NCI-H2081 treated with DMSO at 0.1 percent for 48 hours (cell line): ENCODE measurements at places on chromosomes 2 and 18.

DNA sequence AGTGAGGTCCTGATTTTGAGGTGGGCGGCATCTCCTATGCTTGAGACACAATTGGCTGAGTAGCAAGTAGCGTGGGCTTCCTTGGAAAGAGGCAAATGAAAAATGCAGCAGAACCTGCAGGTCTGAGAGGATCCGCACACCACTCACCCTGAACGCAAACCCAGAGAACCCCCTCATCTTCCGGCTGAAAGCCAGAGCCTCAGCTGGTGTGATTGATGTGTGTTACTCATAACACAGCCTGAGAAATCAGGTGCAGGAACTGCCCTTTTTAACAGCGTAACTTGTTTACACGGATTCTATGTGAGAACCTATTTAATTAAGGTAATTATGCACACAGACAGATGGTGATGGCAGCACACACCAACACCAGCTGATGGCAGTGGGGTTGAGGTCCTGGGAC, 123.4 kb downstream of the MRO start:
- DNase-seq, result no peak

DNA sequence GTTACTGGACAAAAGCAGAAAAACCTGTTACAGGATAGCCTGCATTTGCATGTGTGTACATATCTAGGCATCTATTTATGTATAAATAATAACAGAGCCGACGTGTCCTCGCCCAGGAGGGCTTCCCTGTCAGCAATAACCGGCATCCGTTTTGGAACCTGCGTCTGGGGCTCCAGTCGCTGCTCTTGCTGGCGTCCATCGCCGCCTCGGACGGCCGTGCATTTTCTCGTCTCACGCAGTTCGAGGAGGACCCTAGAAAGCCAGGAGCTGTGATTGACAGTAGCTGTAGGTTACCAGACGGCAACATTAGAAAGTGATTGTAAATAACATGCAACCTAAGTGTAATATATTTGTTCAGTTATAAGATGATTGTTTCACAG, 132.6 kb downstream of the NFATC1 start:
- DNase-seq, result no peak

- DNase-seq, result no peak
Measured at GRCh38 chr18:34647251-34647650, 62.8 kb upstream of the DTNA start.

- no peak for DNase-seq
Measured at GRCh38 chr2:101478181-101479001, 3.5 kb upstream of the RFX8 start.

DNA sequence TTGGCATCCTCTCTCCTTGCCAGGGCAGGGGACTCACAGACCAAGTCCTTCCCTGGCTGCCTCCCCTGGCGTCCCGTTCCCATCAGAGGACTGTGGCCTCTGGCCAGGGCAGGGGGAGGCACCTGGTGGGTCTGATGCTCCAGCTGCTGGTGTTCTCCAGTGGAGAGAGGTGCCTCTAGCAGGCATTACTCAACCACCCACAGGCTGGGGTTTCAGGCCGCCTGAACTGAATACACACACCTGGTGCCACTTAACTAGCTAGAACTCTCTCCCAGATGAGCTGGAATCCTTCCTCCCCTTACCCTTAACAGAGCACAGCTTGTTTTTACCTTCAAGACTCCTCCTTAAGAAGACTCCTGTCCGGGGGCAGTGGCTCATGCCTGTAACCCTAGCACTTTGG, 37.7 kb upstream of the CNGA3 start:
- no peak for DNase-seq

DNA sequence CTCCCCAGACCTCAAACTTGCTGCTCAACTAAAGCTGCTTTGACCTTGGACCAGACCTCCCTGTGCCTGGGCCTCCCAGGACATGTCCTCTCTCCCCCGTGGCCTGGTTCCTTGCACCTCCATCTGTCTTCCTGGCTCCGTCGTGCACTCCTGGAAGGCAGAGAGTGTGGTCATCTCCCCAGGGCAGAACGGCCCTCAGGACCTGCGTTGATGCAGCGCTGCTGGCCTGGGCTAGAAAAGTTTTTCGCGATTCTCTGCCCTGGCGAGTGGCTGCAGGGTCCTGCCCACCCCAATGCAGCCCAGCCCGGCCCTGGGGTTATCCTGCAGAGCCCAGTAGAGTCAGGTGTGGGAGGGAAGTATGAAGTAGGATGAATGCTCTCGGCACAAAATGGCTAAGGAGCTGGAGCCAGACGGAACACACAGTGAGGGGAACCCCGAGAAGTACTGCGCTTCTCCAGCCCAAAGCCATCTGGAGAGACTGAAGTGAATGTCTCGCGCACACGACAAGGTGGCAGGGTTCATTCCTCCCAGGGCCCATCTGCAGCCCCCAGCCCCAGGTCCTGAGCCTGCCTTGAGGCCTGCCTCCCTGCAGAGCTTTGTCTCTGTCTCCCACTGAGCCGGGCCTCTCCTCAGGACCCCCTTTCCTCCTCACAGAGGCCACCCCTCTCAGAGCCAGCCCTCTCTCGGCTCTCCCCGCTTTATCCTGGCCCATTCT, 41.7 kb downstream of the ATOH8 start:
- DNase-seq, result no peak

DNA sequence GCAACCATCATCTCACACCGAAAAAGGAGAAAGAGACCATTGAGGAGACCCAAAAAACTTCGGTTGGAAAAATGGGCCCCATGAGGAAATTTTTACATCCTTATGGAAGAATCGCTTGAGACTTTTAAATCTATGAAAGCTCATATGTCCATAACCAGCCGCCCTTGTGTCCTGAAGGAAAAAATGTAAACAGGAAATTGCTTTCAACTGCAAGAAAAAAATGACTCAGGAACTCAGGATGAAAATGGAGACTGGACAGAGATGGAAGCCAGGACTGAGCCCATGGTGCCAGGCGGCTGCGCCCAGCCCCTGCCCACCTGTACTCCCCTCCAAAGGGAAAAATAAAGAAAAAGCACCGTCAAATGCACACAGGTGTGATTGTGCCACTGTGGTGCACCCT, 81.5 kb upstream of the SLC66A3 start:
- no peak for DNase-seq

DNA sequence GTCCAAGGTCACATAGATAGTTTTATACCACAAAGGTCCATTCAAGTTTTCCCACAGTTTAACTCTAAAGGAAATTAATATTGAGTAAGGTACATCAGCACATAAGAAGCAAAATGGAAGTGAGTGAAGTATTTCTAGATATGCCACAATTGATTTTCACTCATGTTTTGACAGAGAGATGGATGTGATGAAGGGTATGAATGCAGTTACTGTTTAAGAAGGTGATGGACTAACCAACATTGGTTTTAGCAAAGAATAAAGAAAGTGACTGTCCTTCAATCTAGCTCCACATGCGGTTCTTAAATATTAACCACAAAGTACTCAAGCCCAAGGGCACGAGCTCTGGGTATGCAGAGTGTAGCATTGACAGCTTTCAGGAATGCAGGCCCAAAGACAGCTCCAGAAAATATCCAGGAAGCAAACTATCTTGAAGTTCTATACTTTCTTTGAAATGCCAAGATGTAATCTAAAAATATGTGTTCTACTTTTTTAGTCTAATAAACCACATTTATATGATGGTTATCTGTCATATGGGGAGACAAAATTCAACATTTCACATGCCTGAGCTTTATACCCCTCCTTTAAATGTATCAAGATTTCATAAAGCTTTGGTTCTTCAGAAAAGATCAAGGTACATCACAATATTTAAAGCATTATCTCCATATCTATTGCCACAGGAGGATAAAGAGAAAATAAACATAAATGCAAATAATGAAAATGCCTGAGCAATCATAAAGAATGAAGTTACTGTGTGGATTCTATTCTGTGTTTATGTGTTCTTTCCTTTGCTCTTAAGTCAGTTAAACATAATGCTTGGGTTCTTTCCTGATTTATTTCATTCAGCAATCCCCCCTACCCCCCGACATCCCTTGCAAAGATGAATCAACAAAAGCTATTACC, 6.7 kb upstream of the SCN1A start:
- no peak for DNase-seq

DNA sequence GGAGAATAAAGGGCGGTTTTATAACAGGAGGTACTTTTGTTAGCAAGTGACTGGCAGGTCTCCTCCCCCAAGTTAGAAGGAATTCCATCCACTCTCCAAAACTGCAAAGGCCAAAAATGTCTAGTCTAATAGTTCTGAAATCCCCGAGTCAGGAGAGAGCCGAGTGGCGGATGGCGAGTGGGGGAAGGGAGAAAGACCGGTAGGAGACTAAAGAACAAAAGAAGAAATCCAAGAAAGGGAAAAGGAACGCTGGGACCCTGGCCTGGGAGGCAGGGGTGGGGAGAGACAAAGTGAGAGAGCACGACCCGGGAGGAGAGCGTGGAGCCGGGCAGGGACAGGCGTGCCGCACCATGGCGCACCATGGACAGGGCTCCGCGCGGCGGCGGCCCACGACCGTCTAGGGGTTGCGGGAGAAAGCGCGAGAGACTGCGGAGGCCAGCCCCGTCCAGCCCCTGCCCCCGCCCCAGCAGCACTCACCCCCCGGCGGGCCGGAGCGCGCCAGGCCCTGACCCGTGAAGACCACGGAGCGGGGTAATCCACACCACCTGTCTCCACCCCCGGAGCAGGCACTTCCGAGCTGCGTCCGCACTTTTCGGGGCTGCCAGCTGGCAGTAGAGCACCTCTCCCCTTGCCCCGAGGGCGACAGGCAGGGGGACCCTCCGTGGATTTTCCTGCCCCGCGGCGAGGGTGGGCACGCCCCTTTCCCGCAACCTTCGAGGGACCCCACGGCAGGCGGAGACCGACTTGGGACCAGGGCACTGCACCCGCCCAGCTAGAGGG, 1.6 kb downstream of the CDH2 start:
- DNase-seq, result no peak

DNA sequence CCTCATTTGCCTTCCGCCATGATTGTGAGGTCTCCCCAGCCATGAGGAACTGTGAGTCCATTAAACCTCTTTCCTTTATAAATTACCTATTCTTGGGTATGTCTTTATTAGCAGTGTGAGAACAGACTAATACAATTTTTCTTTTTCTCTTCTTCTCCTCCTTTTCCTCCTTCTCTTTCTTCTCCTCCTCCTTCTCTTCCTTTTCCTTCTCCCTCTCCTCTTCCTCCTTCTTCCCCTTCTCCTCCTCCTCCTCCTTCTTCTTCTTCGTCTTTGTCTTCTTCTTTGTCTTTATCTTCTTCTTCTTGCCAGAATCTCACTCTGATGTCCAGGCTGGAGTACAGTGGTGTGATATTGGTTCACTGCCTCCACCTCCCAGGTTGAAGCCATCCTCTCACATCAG, 20.2 kb downstream of the SKA1 start:
- DNase-seq, result no peak

- DNase-seq, result no peak
Measured at GRCh38 chr18:56460581-56460980, 177.8 kb downstream of the TXNL1 start.

DNA sequence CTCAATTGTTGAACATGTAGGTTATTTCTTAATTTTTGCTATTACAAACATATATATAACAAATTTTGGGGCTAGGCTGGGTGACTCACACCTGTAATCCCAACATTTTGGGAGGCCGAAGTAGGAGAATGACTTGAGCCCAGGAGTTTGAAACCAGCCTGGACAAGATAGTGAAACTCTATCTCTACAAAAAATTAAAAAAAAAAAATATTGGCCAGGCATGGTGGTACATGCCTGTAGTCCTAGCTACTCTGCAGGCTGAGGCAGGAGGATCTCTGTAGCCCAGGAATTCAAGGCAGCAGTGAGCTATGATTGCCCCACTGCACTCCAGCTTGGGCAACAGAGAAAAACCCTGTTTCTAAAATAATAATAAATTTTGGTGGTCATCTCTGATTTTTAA, 23.5 kb downstream of the SLC4A1AP start:
- no peak for DNase-seq

DNA sequence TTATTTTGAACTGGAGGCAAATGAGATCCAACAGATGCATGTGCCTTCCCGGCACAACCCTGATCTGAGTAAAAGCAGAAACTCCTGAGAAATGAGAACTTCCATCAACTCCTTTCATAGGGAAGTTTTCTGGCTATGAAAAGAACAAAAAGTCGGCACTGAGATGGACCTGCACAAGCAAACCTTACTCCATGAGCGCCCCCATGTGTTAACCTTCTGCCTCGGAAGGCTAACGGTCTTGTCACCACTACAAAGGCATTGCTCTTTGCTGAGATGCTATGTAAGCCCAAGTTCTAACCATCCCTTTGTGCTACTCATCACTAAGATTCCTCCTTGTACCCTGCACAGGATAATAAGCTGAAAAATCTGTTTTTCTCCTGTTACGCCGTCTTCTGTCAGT, 57.3 kb upstream of the SULT1C3 start:
- DNase-seq, result no peak

- no peak for DNase-seq
Measured at GRCh38 chr2:203708846-203709396, 2.5 kb downstream of the CD28 start.

- no peak for DNase-seq
Measured at GRCh38 chr2:182824767-182825158, 41.7 kb downstream of the FRZB start.

- no peak for DNase-seq
Measured at GRCh38 chr18:58135701-58136331, 91.8 kb downstream of the NEDD4L start.

DNA sequence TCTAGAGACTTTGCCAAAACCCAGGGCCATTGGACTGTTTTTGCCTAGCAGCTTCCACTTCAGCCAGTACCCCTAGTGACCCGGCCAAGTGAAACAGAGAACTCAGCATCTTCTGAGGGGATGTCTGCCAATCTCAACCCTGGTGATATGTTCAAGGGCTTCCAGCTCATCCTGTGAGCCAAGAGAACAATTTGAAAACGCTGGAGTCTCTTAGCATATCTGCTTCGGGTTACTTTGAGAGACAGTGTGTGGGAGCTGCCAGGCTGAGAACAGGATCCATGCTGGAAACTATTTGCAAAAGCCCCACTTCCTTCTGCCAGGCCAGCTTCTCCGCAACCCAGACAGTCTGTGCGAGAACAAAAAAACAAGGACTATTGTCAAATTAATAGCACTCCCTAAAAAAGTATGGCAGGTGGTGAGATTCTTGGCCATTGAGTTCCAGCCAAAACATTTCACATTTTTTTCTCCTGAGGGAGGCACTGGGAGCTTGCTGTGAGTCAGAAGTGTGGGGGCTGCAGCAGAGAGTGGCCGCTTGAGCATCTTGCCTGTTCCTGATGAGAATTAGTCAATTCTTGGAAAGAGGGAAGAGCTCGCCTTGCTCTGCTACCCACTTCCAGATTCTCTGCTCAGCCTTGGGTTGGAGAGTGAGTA, 395.6 kb upstream of the TRIB2 start:
- DNase-seq, result no peak

- no peak for DNase-seq
Measured at GRCh38 chr2:189056200-189057106, 82.3 kb downstream of the COL3A1 start.

GRCh38 chr2:151922845-151923666, 94.8 kb upstream of the ARL5A start:
- no peak for DNase-seq
